Inflammatory macrophage treated with lipopolysaccharide for 1 hour (primary cell): ENCODE measurements at places on chromosomes 5 and 9.

GRCh38 chr9:13467157-13467556 is 187.7 kb upstream of the MPDZ start:
- DNase-seq = no peak

- peak; percentile 19 for DNase-seq
Observed at GRCh38 chr5:135589152-135589551, 10.4 kb upstream of the CXCL14 start.

GRCh38 chr5:126752081-126752785 is 24.7 kb upstream of the LMNB1 start:
- no peak for DNase-seq

GRCh38 chr9:5112646-5113045 is 72.8 kb downstream of the INSL6 start:
- DNase-seq = no peak

DNA sequence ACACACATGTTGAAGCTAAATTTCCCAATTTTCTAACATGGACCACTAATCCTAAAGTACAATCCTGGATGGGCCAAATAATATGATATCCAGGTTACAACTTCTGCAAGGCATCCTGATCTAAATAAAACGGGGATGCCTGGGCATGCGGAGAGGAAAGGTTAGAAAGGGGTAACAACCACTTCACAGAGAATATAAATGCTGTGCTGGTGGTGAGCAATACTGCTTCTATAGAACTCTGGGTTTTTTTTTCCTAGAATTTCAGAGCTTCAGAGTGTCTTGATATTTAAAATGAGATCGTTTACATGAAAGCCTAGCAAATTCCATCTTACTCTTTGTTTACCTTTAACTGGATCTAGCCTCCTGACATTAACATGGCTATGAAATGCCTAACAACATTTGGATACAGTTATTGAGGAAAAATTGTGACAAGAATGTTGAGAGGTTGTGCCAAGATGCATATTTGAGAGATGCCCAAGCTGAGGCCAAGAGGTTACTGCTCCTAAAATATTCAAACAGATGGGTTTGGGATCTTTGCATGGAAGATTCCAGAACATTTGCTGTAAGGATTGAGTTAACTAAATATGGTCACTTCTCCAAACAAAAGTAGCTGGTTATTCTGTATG is 22.4 kb downstream of the TNFAIP8 start:
- DNase-seq = no peak

GRCh38 chr5:127337876-127338275 is 47.3 kb downstream of the MEGF10 start:
- no peak for DNase-seq

GRCh38 chr5:172417983-172418630 is 36.2 kb downstream of the SH3PXD2B start:
- peak; percentile 95 for DNase-seq

DNA sequence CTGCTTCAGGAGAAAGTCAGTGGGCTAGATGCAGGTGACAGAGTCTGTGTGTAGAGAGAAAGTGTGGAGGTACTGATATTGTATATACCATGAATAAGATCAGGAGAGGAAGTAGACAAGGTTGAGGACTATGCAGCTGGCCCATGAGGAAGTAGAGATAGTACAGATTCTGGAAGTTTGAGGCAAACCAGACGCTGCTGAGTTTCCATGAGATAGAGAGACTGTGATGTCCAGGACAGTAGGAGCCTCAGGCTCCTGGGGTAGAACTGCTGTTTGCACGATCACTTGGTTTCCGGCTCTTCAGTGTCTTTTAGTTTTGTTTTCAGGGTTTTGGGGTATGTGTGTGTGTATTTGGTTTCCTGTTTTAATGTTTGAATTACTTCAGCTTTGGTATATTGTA is 13.6 kb downstream of the OTULINL start:
- DNase-seq = peak; percentile 52

DNA sequence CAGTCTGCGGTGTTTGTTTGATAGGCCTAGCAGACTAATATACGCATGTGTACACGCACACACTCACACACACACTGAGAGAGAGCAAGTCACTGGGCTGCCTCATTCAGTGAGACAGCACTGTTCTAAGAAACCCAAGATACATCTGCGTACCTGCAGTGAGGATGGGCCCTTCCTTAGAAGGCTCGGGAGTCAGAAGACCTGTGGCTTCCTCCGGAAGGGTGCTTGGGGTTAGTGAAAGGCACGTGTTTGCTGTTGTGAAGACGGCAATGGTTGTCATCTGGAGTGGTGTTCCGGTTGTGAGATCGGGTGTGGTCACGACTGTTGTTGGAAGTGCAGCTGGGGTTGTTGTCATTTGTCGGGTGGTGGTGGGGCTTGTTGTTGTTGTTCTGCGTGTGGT is 11.7 kb downstream of the TIMD4 start:
- no peak for DNase-seq

DNA sequence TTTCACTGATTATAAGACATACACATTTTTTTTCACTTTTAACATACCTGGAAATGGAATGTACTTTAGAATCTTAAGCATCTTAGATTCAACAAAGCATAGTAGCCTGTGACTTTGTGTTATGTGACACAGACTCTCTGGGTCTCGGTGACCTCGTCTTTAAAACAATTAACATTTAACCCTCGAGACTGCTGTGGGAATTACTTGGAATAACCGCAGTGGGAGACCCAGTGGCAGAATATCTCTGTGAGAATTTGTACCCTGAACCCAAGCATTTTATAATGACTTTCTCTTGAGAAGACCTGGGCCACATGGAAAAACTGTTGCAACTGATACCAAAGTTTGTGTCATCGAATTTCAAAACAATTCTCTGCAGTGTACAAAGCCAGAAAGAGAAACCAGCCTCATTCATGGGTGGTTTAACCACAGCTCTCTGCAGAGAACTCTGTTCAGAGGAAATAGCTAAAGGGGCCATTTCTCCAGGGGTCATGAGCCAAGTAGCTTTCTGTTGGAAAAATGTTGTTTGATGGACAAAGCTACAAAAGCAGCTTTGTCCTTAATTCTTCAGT is 10.0 kb upstream of the RETREG1 start:
- peak; percentile 91 for DNase-seq

DNA sequence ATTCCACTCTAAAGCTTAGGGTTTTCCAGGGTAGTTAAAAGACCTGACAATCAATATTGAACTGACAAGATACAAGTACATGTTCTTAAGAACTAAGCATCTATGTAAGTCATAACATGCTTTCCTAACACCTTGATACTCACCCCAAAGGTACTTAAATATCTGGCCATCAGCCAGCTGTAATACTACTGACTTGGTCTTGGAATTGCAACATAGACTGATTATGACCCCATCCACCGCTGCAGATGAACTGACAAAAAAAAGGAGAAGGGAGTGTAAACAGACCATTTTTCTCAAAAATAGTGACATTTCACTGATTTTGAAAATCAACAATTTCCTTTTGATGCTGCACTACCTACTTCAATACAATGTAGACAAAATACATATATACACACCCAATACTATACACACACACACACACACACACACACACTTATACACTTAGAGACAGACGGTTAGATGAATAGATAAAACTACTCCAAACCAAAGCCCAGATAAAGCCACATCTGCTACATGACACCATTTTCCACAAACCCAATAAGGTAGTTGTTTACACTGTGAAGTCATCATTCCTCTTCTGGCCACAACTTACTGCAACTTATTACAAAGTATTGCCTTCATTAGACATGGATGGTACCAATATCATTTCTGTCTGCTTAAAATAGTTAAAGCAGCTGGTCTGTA is 30.4 kb downstream of the ELP1 start:
- DNase-seq = no peak

GRCh38 chr9:91012933-91013841 is 211.6 kb downstream of the SYK start:
- DNase-seq = no peak

- DNase-seq = no peak
Observed at GRCh38 chr5:4857761-4858160, 282.4 kb upstream of the ADAMTS16 start.

GRCh38 chr5:159877016-159877415 is 39.3 kb upstream of the ADRA1B start:
- no peak for DNase-seq

GRCh38 chr5:55700745-55701144 is 11.4 kb downstream of the SLC38A9 start:
- no peak for DNase-seq

GRCh38 chr5:179240561-179240960 is 104.7 kb downstream of the ADAMTS2 start:
- no peak for DNase-seq

DNA sequence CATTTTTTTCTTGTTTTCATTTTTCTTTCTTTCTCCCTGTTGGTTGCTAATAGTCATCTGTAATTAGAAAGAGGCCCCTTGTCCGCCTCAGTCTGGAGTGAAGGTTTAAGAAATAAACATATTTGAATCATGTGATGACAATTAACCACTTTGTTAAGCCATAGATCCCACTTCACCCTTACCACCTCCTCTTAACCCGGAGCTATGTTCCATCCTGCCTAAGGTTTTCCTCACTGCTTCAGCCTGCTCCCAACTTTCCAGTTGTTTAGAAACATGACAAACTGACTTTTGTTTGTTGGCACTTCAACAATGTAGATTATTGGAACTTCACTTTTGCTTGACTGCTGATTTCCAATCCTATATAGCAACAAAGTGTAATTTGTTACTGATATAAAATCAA is 37.4 kb upstream of the SSBP2 start:
- no peak for DNase-seq

- DNase-seq = peak; percentile 60
Observed at GRCh38 chr5:60685700-60686099, 14.3 kb downstream of the DEPDC1B start.

GRCh38 chr9:137504432-137504777 is 45.3 kb upstream of the NSMF start:
- no peak for DNase-seq

GRCh38 chr5:42300496-42300895 is 122.7 kb upstream of the GHR start:
- DNase-seq = no peak

- no peak for DNase-seq
Observed at GRCh38 chr5:112878760-112879159, 17.7 kb downstream of the SRP19 start.

DNA sequence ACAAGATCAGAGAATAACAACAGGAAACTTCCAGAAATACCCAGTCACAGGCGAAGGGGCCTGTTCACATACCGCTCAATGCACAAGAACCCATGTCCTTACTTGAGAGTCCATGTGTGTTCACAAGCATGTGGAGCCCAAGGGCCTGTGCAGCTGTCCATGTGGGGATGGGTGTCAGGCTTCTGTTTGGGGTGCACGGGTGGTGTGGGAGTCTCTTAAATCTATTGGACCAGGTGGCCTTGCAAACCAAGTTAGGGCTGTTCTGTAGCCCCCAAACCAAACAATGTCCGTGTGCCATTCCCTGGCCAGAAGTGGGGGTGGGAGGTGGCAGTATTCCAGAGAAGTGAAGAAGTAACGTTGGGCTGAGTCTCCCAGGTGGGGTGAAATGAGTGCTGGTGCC is 222.3 kb downstream of the PBX3 start:
- no peak for DNase-seq

GRCh38 chr5:127060470-127060985 is 12.8 kb downstream of the C5orf63 start:
- no peak for DNase-seq

DNA sequence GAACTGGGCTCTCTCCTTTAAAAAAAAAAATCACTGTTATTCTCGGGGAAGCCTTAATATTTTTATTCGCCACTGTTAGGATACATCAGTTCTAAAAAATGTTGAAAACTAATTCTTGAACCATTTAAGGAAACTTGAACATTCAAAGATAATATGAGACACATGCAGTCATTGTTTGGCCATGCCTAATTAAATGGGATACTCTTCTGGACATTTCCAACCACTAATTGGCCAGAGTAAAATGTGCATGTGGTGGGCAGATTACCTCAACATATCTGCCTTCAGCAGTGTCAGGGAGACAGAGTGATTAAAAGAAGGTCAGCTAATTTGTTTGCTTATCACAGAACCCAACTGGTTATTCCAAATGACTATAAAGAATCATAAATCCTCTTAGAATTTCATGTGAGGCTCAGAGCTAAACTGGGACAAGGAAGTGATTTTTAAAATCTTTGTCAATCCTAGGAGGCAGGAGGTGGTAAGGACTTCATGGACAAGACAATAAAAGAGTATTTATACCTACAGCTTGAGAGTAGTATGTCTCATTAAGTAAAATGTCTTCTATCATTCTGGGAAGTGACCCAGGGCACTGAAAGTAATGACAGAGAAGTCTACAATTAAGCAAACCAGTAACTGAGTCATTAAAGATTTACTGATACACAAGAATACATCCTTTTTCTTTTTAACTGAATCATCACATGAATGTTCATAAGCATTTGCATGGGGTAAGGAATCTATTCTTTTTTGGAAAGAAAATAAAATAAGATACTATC is 242.9 kb upstream of the TRPM3 start:
- DNase-seq = no peak

DNA sequence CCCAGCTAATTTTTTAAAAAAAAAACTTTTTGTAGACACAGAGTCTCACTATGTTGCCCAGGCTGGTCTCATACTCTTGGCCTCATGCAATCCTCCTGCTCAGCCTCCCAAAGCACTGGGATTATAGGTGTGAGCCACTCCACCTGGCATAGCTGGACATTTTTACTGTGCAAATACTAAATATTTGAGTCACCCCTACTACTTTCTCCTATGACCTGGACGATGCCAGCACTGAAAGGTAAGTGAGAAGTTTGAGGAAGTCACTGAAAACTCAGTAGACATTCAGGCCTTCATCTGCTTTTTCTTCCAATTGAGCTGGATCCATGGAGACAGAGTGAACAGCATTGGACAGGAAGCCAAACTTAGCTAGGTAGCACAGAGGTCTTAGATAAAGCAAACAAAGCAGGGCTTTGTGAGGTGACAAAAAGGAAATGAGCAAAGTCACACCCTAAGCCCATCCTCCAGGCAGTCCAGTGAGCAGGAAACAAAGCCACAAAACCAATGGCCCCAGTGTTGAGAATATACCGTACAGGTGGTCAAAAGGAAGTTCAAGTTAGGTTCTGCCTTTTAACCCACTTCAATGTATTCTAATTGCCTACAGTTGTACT is 192.6 kb upstream of the RASA1 start:
- no peak for DNase-seq

DNA sequence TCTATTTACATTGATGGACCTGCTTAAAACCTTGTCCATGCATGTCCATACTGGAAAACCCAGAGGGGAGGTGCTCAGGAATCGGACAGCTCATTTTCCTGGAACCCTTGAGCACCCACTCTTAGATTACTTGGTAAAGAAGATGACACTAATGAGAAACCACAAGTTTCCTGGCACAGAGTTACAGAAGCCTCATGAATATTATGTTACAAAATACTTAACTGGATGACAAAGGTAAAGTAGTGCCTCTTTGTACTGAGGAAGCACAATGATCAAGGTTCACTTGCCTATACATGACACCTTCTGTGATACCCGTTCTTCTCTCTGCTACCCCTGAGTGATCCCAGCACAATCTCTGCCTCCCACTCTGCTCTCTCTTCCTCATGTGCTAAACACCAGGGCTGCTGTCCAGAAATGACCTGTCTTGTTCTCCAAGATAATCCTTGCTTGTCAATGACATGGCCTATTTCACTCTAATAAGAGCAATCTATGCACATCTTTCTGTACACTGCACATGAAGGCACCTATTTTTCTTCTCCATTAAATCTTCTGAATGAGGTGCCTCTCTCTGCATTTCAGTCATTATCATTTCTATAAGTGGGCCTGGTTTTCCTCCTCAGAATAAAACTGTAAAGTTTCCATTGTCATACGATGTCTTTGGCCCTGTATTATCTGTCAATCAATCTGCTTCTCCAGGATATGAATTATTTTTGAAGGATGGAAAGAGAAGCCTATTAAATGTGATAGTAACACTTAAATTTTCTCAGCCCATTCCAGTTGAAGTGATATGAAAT is 684.0 kb upstream of the ACO1 start:
- no peak for DNase-seq

GRCh38 chr5:89471541-89471940 is 588.6 kb upstream of the MEF2C start:
- DNase-seq = no peak
